ENCODE measurements at places on chromosomes 16 and 17. TPM values are rescaled to one million over a fixed set of nuclear protein-coding genes. Genes with fewer than 3 reads are reported as not detected.

- DNase-seq: no peak
Observed at GRCh38 chr16:13895516-13895915, 24.4 kb upstream of the ERCC4 start.

DNA sequence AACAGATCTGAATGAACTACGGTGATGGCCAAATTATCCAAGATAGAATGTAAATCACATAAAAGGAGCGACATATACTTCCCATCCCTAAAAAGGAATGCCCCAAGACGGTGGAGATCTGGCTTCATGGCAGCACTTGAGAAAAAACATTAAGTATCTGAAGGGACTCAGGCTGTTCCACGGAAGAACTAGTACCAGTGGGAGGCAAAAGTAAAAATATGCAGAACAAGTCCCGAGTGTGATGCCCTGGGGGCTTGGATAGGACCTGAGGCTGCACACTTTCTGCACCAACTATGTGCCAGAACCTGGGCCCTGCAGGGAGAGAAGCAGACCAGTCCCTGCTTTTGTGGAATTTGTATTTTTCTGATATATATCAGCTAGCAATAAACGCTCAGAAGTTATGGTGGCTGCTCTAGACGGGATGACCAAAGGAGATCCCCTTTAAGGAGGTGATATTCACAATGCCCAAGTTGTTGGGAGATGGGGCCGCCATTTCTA, 539 bp upstream of the CKLF start:
- DNase-seq: no peak

DNA sequence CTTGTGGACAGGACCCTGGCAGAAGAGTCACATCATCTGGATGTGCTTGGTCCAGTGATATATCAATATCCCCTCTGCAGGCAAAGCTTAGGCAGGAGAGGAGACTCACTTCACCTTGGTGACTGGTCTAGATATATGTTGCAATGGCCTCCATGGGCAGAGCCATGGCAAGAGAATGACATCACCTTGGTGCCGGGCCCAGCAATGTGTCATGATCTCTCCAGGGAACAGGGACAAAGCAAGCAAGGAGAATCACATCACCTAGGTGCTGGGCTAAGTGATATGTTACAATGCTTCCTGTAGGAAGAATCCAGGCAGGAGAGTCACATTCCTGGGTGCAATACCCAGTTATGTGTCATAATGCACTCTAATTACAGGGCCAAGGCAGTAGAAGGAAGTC, 2106.2 kb downstream of the TP53TG3F start:
- DNase-seq: no peak

GRCh38 chr17:7889166-7889955, 772 bp downstream of the CHD3 start:
- peak; percentile 98 for DNase-seq

GRCh38 chr17:44004761-44005526, 522 bp downstream of the NAGS start:
- DNase-seq: peak; percentile 82

DNA sequence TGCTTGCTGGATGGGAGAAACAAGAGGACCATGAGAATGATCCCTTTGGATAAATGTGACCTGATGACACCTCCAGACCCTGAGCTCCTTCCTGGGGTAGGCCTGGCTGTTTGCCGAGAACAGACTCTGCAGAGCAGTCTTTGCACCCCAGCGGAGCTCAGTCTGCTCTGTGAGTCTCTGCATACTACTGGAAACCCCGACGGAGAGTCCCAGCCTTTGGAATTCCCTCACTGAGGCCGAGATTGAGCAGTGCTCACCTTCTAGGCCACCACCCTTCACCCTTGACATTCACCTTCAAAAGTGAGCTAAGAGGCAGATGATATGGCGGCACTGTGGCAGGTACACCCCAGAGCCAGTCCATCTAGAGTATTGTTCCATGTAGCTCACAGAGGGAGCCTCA, 172.2 kb upstream of the CDH13 start:
- DNase-seq: no peak

DNA sequence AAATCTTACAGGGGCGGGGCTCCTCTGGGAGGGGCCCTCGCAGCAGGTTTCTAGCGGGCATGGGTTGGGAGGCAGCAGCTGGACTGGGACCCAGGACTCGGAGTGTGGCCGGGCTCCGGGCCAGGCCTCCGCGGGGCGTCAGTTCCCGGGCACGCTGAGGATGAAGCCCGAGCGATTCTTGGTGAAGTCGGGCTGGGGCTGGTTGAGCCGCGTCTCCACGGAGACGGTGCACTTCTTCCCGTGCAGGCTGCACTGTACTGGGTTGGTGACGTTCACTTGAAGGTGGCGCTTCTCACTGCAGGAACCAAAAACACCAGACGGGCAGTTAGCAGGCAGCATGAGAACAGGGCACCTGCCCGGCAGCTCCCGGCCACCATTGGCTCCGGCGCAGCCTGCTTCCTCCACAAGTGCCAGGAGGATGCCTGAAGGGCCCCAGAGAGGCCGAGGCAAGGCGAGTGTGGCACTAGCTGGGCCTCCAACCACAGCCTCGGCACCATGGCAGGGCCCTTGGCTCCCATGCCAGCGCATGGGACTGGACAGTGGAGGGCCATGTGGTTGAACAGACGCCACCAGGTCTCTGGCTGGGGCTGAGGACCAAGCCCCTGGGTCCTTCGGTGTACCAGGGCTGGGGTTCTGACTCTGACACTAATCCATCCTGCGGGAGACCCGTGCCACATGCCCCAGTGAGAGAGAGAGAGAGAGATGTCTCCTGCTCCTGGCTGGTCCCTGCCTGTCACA, 8.0 kb downstream of the CDK5R1 start:
- no peak for DNase-seq

DNA sequence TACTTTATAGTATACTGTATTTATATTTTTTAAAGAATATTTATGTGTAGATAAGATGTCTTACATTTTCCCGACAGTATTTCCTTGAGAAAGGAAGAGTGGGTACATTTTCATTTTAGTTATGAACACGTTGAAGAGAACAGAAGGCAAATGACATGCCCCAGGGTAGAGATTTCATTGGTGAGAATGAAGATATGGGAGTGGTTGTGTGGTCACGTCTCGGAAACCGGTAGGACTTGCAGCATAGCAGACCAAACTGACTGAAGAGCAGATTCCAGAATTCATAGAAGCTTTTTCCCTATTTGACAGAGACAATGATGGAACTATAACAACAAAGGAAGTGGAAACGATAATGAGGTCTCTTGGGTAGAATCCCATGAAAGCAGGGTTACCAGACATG, 71.7 kb downstream of the KCNJ2 start:
- DNase-seq: no peak

DNA sequence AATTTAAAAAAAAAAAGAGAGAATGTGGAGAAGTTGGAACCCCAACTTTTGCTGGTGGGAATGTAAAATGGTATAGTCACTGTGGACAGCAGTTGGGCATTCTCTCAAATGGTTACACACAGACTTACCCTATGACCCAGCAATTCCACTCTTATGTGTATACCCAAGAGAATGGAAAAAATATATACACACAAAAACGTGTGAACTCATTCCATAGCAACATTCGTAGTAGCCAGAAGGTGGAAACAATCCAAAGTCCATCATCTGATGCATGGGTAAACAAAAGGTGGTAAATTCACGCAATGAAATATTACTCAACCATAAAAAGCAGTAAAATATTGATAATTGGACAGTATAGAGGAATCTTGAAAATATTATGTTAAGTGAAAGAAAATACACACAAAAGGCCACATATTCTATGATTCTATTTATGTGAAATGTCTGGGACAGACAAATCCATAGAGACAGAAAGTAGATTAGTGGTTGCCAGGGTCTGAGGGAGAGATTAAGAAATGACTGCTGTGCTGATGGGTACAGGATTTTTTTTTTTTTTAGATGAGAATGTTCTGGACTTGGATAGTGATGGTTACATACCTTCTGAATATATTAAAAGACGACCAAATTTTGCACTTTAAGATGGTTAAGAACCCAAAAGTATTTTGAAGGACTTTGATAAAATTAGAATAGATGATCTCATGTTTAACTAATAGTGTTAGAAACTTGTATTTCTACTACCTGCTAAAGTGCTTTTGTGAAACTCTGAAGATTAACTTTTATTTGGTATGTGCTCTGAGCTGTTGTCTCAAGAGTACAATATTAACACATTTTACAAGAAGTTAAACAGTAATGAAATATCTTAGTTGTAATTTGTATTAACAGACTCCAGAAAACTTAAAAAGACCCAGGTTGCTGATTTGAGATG, 60.9 kb downstream of the MRTFB start:
- DNase-seq: no peak

- DNase-seq: no peak
Observed at GRCh38 chr16:86701286-86701975, 123.1 kb downstream of the FOXL1 start.

DNA sequence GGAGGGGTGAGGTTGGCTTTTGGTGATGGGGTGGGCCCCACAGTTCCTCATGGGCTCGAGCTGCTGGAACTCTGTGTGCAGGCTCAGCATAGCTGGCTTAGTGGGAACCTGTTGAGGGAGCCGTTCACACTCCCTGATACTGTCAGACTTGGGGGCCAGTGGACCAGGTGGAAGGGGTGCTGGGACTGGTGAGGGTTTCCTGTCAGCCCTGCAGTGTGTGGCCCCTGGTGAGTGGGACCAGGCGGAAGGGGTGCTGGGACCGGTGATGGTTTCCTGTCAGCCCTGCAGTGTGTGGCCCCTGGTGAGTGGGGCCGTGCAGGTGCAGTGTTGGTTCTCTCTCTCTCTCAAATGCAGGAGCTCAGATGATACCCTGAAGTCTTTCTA, 45.1 kb upstream of the ZNF750 start:
- no peak for DNase-seq

GRCh38 chr17:15929941-15930340, 15.0 kb upstream of the ADORA2B start:
- peak; percentile 69 for DNase-seq

GRCh38 chr17:74833501-74834377, 25.9 kb downstream of the GRIN2C start:
- no peak for DNase-seq

GRCh38 chr17:9239246-9239792, 218.0 kb downstream of the NTN1 start:
- no peak for DNase-seq

- DNase-seq: no peak
Observed at GRCh38 chr16:72120026-72120425, 26.4 kb downstream of the DHX38 start.

DNA sequence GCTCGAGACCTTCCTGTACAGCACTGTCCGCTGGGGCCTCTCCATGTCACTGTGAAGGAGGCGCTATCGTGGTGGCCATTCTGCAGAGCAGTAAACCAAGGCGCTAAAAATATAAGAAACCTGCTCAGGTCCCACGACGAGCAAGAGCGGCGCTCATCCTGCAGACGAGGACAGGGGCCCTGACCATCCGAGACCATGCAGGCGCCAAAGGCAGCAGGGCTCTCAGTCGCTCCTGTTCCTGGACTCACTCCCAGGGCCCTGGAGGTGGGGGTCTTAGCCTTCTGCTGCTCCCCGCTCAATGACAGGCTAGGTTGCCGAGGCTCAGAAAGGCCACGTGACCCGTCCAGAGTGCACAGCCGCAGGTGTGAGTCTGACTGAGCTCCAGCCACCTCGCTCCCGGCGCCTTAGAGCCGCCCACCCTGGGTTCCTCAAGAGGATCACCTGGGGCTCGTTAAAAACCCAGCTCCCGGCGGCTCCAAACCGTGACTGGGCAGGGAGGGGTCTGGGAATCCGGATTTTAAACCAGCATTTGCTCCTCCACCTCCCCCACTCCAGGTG, 509 bp upstream of the ATP2C2 start:
- DNase-seq: no peak

- DNase-seq: no peak
Observed at GRCh38 chr17:17115620-17116019, 73.4 kb downstream of the MPRIP start.

DNA sequence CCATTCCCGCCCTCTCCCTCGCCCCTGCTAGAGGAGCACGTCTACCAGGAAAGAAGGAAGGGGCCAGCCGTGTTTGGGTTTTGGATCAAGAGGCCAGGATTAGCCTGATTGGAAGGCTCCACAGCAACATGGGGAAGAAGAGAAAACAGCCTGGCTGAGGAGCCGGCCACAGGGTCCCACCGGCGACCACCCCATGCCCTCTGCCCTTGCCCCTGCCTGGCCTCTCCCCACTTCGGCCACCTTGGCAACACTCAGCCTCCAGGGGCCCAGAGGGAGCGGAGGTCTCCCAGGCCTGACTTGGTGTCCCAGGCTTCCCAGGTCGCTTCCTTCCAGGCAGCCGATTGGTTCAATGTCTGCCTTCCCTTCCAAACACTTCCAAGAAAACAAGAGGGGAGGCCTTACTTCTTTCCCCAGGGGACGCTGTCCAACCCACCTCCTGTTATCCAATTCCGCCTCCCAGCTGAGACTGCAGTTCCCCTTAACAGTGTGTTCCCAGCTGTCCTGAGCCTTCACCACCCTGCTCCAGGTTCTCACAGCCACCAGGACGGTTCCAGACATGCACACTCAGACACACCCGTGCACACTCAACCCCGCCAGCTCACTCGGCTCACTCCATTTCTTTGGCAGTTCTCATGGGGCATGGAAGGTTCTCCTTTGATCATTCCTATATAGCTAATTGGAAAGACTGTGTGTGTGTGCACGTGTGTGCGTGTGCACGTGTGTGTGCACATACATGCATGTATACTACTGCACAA, 65.4 kb downstream of the RBFOX3 start:
- peak; percentile 55 for DNase-seq

DNA sequence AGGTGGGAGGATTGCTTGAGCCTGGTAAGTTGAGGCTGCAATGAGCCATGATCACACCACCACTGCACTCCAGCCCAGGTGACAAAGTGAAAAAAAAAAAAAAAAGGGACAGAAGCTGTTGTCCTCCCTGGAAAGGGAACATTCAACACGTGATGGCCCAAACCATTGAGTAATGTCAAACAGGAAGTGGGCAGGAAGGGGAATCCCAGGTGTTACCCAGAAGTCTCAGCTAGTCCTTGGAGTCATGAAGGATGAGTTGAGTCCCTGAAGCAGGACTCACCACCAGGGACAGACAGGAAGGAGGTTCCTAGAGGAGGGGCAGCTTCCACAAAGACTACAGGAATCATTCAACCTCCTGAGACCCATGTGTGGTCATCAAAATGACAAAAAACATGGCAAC, 19.8 kb upstream of the CMIP start:
- no peak for DNase-seq

DNA sequence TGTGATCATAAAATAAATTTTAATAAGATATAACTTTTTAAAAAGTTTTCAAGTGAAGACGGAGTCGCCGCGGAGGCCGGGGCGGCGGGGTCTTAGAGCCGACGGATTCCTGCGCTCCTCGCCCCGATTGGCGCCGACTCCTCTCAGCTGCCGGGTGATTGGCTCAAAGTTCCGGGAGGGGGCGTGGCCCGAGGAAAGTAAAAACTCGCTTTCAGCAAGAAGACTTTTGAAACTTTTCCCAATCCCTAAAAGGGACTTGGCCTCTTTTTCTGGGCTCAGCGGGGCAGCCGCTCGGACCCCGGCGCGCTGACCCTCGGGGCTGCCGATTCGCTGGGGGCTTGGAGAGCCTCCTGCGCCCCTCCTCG, at the start of gene FOXC2:
FOXC2 (plus strand) TSS at position 229 of the 365 bp plus-strand sequence. CDS start 507 bp downstream, outside the sequence.
- peak; percentile 97 for DNase-seq

TPPP3 gene
- total RNA-seq: 39.3 TPM

EPN3 gene
- not detected for total RNA-seq

SRCIN1 gene
- 0.93 TPM for total RNA-seq

PRM3 gene
- not detected for total RNA-seq

NUDT7 gene
- total RNA-seq: 5.6 TPM

KRTAP2-3 gene
- total RNA-seq: not detected

UBTF gene
- total RNA-seq: 59.7 TPM

DNASE1L2 gene
- not detected for total RNA-seq

KRTAP2-2 gene
- not detected for total RNA-seq

C16orf74 gene
- 0.83 TPM for total RNA-seq

CRYM gene
- 1.0 TPM for total RNA-seq

TMEM95 gene
- not detected for total RNA-seq

YPEL2 gene
- total RNA-seq: 25.8 TPM

EPX gene
- total RNA-seq: not detected

SOX8 gene
- 0.71 TPM for total RNA-seq

TMED6 gene
- 0.57 TPM for total RNA-seq

EFCAB5 gene
- 0.14 TPM for total RNA-seq
